Stimulated activated CD8-positive, alpha-beta memory T cell treated with anti-CD3 and anti-CD28 coated beads, Interleukin-15, amount 100 ng/mL, for 4 hours (primary cell): ENCODE measurements at places on chromosomes 3 and 15.

DNA sequence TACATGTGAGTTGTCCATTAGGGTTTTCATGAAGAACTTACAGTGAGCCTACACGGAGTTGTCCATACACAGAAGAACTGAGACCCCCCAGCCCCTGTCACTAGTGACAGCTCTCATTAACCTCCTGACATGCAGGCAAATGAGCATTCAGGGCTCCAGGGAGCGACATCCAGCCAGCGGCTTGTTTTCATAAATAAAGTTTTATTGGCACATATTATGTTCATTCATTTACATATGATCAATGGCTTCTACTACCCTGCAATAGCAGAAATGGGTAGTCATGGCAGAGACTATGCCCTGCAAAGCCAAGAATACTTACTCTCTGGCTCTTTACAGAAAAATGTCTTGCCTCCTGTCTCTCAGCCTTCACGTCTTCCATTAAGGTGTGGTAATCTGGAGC lies 553.5 kb downstream of the EDEM1 start:
- no peak for DNase-seq

- no peak for DNase-seq
Measured at GRCh38 chr3:143163562-143164100, 44.1 kb downstream of the CHST2 start.

DNA sequence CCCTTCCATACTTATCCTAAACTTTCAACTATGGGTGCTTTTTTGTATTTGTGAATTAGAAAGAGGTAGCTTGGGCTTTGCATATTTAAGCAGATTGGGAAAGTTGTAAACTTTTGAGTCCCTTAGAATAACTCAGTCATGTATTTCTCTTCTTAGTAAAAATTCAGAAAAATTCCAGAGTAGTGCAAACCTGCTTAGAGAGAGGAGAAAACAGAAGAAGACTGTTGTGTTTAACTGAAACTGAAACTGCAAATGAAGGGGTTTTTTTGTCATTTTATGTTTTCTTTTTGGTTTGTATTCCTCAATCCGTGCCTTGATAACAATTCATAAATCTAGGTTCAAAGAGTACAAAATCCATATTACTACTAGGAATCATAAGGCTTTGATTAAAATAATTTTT lies 31.3 kb downstream of the CD200 start:
- no peak for DNase-seq

GRCh38 chr3:52805270-52806039 lies 10.9 kb downstream of the ITIH3 start:
- DNase-seq: no peak

DNA sequence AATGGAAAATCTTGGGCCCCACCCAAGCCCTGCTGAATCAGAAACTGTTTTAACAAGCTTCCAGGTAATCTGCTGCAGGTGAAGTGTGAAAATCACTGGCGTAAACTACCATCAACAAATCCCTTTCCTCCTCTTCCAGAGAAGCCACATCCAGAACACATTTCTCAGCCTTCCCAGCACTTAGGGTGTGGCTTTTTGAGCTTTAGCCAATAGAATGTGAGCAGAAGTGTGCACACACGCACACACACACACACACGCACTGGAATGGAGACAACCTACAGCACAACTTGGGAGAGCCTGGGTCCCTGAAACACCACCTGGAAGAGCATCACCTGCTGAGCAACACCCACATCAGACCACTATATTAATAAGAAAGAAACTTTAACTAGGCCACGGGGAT lies 98.6 kb downstream of the OSBPL10 start:
- DNase-seq: no peak

GRCh38 chr3:16253601-16254000 lies 11.1 kb downstream of the DPH3 start:
- DNase-seq: no peak

- no peak for DNase-seq
Measured at GRCh38 chr3:153866901-153867300, 254.3 kb upstream of the ARHGEF26 start.

DNA sequence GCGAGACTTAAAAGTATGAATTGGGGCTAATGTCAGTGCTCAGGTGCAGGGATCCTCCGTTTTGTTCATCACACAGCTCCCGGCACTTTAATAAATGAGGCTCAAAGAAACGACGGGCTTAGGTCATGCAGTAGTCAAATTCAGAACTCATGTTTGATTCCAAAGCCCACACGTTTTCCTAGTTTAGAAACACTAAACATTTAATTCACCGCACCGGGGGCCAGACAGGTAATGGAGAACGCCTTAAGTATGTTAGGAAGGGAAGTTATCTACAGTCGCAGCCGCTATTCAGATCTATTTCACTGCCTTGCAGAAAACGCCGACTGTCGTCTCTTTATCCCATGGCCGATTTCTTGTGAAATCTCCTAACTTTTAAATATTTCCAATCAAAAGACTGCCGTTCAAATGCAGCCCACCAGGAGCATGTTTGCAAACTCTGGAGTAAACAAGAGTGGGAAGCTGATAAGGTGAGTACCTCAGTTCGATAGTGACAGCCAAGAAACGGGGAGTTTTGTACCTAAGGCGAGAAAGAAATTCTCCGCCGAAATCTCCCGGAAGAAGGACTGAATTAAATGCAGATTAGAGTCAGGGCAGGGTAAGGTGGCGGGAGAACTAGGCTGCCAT lies 569 bp downstream of the HIGD2B start:
- DNase-seq: no peak

DNA sequence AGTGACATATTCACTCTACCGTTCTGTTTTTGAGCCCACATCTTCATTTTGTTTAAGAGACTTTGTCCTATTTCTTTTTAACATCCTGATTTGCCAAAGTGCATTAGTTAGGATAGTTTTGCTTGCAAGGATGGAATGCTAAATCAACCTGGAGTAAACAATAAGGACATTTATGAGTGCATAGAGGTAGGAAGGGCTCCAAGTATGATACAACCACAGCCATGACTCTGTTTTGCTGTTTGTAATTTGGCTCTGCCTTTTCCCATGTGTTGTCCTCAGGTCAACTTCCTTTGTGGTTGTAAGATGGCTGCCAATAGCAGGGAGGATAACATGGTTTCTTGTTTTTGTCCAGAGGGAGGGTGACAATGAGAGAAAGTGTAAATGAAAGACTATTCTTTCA lies 66.4 kb upstream of the GOLIM4 start:
- no peak for DNase-seq

DNA sequence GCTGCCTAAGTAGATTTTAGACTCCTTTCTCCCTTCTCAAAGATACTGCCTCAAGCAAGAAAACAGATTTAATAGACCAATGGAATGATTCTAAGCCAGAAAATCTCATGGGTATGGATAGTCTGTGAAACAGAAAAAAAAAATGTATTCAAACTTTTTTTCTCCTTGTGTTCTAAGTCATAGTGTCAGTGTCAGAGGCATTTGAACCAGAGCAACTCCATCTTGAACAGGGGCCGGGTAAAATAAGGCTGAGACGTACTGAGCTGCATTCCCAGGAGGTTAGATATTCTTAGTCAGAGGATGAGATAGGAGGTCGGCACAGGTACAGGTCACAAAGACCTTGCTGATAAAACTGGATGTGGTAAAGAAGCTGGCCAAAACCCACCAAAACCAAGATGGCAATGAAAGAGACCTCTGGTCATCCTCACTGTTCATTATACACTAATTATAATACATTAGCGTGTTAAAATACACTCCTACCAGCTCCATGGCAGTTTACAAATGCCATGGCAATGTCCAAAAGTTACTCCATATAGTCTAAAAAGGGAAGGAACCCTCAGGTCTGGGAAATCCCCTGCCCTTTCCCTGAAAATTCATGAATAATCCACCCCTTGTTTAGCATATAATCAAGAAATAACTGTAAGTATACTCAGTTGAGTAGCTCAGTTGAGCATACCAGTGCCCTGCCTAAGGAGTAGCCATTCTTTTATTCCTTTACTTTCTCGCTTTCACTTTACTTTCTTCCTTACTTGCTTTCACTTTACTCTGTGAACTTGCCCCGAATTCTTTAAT lies 72.8 kb upstream of the GOLGA8B start:
- no peak for DNase-seq

- DNase-seq: no peak
Measured at GRCh38 chr3:4494895-4495264, 1.7 kb downstream of the ITPR1 start.

GRCh38 chr3:141071681-141072260 lies 20.6 kb downstream of the SPSB4 start:
- DNase-seq: no peak

DNA sequence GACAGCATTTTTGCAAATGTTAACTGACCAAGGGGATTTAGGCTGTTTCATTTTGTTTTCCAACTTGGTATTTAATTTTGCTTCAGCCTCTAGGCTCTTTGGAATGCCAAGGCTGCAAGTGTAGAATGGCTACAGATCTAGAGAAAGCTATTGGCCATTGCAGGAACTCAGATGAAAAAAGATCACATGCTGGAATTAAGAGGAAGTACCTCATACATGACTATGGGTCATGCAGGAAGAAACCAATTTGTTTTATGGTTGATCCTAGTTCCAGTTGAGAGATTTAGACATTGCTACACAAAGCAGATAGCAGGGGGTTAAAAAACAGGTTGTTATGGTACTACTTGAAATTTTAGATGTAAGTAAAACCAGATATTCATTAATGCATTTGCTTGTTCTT lies 12.7 kb upstream of the CLDN16 start:
- DNase-seq: no peak

DNA sequence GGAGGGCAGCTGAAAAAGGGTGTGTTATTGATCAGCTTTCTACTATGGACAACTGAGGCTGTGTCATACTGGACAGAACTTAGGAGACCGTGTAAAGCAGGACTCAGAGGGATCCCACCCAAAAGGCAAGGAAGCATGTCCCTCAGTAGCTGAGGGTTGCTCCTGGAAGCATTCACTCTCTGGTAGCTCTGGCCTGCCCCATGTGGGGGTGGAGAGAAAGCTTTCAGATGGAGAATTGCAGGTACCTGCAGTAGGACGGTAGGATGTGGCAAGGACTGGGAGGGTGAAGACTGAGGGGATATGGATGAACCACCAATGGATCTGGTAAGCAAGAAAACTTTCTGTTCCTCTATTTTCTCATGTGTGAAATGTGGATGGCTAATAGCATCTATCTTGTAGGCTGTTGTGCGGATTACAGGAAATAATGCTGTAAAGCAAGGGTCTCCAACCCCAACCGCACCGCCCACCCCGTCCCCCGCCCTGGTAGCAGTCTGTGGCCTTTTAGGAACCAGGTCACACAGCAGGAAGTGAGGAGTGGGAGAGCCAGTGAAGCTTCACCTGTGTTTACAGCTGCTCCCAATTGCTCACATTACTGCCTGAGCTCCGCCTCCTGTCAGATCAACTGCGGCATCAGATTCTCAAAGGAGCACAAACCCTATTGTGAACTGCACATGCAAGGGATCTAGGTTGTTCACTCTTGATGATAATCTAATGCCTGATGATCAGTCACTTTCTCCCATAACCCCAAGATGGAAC lies 157.7 kb upstream of the PROK2 start:
- DNase-seq: no peak

DNA sequence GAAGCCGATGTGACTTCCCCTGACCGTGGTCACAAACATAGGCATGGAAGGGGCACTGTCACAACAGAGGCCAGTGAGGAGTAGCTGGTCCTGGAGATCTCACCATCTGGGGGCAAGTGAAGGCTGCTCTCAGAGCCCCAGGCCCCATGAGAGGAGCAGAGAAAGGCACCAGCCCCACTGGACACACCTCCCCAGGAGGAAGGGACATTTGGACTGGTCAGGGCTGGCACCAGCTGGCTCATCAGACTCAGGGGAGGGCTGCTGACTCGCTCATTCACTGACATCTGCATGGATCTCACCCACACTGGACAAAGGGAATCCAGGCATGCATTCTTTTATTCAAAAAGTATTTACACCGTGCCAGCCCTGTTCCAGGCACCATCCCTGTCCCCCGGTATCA lies 26.8 kb downstream of the ESYT3 start:
- DNase-seq: no peak

GRCh38 chr3:16322189-16322588 lies 57.2 kb downstream of the OXNAD1 start:
- DNase-seq: no peak

- DNase-seq: no peak
Measured at GRCh38 chr3:11201251-11202019, 47.1 kb downstream of the HRH1 start.

DNA sequence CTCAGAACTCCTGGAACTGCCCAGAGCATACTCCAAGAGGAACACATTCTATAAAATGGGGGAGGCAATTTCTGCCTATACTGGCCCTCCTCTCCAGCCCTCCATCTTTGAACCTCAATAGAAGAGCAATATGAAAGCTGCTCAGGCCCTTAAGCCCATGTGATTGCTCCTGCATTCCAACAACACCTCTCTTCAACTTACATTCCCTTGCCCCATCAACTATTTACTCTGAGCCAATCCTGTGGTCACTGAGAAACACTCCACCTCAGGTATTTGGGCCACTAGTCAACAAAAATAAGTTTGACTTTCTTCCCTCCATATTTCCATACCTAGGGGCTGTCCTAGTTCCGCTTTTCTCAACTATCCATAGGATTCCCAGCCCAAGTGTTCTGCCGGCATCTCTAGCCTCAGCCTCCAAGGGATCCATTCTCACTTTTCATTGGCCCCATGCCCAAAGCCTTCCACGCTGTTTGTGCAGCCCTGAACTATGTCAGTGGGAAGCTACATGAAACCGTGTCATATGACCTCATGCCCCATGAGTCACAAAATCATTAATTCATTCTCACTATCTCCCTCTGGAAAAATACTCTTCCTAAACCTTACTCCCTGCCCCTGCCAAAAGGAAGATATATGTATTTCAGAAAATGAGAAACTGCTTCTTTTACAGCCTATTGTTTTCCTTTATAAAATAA lies 61.6 kb downstream of the GJD2 start:
- DNase-seq: no peak

DNA sequence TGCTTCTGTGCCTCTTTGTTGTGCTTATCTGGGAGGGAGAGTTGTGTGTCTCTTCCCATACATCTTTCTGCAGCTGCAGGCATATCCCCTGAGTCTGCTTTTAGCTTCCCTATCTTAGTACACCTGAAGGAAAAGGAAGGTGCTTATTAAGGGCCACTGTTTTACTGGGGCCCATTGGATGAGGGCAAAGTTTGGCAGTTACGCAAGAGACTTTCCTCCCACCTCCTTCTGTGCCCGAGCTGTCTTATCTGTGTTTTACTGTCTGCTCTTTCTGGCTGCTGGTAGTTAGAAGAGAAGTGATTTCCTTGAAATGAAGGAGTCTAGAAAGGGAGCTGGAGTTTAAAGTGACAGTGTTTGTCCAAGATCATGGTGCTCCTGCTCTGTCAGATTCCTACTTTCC lies 66.5 kb downstream of the GABRG3 start:
- no peak for DNase-seq

- no peak for DNase-seq
Measured at GRCh38 chr3:152817400-152817799, 17.5 kb upstream of the P2RY1 start.

GRCh38 chr3:122356402-122356801 lies 26.6 kb downstream of the MIX23 start:
- DNase-seq: no peak

DNA sequence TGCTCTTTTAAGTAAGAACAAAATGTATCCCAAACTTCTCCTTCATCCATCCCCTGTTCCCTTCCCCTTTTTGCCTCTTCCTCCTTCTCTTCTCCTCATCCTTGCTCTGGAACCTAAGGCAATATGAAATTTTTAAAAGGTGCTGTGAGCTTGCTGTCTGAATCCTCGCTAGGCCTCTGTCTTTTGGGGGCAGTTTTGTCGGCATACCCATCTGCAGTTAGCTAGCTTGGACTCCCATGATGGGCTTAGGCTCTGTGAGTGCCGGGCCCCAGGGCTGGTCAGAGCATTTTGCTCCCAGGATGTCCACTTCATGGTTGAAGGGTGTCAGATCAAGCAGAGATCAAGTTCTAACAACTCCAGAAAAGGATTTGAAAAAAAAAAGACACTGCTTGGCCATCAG lies 18.6 kb downstream of the ZIC1 start:
- no peak for DNase-seq
